ENCODE measurements at places on chromosomes 7 and 10.

GRCh38 chr7:69772718-69773436, 174.6 kb downstream of the AUTS2 start:
- no peak for DNase-seq

GRCh38 chr7:47400741-47401206, 181.1 kb downstream of the TNS3 start:
- DNase-seq, result peak; percentile 39

GRCh38 chr7:832167-832967, at the start of gene SUN1:
Gene SUN1 (plus strand): TSS chr7:832476. CDS start chr7:832525, 49 bp downstream.
- DNase-seq, result peak; percentile 99

DNA sequence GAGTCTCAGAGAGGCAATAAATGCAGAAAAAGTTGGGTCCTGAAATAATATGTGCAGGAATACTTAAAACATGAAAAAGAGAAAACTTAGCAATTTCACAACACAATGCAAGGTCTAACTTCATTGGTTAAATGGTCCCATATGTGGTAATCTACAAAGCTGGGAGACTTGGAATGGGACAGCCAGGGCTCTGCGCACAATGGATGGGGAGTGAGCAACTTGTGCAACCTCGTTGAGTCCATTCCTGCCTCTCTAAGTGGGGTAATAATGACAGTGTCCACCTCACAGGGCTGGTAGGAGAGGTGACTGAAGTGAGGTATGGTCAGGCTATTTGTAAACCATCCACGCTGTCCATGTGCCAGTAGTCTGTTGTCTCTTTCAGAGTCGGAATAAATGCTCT, 11.8 kb upstream of the EMX2 start:
- no peak for DNase-seq

DNA sequence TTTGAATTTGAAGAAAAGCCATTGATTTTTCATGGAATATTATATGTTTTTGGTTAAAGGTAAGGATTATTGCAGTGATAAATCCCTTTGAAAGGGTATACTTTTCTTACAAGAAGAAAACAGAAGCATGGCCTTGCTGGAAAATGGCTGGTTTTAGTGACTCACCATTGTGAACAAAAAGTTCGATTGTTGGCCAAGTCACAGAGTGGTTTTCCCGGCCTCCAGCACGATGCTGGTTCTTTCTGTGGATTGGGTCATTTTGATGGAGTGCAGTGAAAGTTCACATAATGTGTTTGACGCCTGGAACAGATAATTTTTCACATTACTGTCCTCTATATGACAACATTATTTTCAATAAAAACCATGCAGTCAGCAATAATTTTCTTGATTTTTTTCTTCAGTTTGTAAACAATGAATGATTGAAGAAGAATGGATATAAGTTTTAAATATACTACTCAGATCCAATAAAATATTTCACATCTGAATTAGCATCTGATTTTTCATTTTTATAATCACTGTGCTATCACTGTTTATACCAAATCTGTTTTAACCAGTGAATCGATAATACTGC, 60.9 kb downstream of the RBM20 start:
- no peak for DNase-seq

DNA sequence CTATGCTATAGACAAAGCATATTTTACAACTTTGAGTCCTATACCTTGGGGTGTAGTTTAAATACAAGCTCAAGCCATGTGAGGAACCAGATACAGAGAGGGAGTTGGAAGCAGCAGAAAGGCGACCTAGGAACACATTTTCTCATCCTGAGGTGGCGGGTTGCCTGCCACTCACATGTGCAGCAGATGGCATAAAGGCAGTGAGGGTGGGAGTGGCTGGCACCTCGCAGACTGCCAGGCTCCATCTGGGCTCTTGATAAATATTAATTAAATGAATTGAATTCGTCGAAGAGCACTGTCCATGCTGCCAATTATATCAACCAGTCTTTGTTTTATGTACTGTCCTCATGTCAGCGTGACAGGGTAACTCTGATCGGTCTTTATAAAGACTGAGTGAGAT, 79.0 kb upstream of the SEMA3C start:
- DNase-seq, result no peak

DNA sequence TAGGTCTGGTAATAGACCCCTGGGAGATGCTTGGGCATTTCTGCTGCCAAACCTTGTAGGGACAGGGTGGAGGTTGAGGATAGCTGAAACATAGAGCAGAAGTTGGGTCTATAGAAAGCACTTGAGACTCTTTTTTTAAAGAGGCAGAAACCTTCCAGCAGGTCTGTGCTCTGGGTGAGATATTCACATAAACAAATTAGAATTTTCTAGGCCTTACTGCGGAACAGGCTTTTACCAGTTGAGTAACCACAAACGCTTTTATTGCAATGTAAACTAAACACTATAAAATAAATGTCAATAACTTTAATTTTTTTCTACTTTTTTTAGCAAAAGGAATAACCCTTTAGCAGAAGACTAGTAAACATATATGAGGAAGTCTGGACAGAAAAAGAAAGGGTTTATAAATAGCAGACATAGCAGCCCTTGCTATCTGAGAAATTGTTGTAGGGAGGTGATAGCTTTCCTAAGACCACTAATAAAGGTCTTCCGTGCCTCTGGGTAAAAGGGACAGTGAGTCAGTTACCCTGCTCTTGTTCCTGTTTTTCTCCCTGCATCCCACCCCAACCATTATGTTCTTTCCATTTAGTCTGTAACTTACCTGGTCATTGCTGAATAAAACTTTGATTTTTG, 38.7 kb downstream of the CACNB2 start:
- DNase-seq, result no peak

DNA sequence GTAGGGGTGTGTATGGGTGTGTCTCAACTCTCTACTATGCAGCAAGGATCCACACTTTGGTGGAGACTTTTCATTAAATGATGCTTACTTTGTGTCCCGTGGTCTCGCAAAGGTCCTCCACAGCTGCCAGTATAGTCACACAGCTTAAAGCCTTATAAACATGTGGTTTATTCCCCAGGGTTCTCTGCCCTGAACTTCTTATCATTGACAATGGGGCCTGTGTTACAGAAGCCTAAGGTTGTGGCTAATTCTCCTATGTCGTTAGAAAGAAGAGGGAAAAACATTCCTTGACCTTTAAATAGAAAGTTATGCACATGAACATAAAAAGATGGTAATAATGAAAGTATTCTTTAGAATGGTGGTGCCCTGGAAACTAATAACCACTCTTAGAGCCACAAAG, 201.4 kb downstream of the INHBA start:
- DNase-seq, result no peak

- DNase-seq, result no peak
Measured at GRCh38 chr10:42680267-42680666, 41.9 kb upstream of the ZNF33B start.

DNA sequence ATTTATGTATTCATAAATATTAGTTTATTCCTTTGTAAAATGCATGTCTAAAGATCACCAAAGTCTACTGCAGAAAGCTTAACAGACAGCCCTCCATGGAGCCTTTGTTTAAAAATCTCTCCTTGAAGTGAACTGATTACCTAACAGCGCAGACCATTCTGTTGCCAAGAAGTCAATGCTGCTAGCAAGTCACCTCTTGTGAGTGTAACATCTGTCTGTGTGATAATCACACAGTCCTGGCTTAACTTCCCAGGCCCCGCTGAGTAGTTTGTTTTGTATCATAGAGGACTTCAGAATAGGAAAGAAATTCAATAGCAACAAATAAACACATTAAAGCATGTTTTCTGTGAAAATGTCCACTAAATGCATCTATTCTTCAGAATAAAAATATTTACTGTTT, 435.3 kb upstream of the IGFBP3 start:
- no peak for DNase-seq

DNA sequence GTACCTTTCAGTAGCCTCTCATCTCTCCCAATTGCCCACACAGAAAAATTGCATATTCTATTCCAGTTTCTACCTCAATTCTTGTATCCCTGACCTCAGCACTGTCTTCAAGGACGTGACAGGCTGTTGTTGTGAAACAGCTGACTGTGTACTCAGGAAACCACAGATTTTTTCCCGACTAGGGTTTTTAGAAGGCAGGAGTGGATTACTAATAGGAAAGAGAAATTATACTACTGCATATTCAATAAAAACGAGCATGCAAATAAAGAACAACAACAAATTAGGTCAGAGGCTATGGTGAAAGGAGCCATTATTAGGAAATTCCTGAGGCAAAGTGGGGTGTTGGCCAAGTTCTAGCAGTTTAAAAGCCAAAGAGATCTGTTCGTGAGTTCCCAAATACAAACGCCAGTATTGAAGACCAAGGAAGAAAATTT, 93.4 kb downstream of the DOCK4 start:
- no peak for DNase-seq

DNA sequence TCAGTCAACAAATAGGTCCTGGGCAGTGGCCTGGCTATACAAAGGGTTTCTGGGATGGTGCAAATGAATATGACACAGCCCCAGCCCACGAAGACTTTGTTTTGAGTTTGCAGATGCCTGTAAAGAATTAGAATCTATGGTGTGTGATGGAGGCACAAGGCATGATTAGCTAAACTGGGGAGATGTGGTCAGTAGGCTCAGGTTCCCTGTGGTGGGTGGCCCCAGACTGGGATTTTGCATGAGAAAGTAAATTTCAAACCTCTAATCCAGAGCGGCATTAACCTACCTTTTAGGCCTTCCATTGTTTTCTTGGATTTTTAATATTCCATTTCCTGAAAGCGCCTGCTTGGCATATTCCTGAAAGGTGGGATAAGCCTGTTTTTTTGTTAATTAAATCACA, 6.4 kb upstream of the CPA5 start:
- DNase-seq, result no peak

- DNase-seq, result no peak
Measured at GRCh38 chr10:114953047-114953446, 15.1 kb downstream of the TRUB1 start.

DNA sequence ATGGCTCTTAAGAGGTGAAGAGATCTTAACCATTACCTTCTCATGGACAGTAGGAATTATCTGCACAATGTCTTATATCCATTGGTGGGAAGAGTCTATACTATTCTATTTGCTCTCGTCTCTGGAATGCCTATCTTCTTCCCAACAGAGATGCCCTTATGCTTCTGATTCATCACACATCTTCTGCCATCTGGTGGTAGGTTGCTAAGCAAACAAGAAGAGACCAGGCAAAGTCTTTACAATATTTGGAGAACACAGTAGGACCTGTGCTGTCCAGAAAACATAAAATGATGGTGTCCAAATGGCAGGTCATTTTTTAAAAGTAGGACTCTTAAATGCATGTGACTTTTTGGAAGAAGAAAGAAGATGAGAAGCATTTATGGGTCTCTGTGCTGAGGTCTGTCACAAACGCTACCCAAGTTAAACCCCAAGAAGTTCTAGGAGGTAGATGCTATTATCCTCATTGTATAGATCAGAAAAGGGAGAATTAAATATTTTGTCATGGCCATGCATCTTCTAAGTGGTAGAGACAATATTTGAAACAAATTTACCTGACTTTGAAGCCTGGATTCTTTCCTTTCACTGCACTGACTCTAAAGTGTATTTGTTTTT, 67.8 kb upstream of the NXPH1 start:
- peak; percentile 76 for DNase-seq

- no peak for DNase-seq
Measured at GRCh38 chr10:131560166-131560565, 248.6 kb upstream of the TCERG1L start.

- peak; percentile 79 for DNase-seq
Measured at GRCh38 chr7:27921081-27921836, 181.3 kb downstream of the TAX1BP1 start.

- DNase-seq, result peak; percentile 16
Measured at GRCh38 chr7:35694161-35694783, 663 bp downstream of the HERPUD2 start.

GRCh38 chr10:124949543-124949942, 7.6 kb downstream of the ZRANB1 start:
- DNase-seq, result no peak

DNA sequence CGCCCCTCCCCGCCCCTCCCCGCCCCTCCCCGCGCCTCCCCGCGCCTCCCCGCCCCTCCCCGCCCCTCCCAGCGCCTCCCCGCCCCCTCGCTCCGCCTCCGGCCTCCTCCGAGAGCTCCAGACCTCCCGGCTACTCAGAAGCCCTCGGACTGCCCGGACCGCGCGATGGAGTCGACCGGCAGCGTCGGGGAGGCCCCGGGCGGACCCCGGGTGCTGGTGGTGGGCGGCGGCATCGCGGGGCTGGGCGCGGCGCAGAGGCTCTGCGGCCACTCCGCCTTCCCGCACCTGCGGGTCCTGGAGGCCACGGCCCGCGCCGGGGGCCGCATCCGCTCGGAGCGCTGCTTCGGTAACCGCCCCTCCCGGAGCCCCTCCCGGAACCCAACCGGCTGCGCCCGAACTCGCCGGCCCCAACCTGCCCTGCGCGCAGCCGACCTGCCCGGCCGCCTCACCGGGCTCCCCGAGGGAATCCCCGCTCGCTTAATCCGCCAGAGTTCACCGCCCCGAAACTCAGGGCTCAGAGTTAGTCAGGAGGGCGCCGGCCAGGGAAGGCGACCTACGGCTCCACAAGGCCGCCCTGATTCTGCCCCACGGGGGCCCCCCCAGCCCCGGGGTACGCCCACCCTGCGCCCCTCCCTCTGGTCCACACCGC, at the start of gene PAOX:
Gene PAOX, plus strand, starts transcription at position 111 of the 649 bp plus-strand sequence. Its CDS starts 55 bp downstream, at position 166.
- peak; percentile 49 for DNase-seq

DNA sequence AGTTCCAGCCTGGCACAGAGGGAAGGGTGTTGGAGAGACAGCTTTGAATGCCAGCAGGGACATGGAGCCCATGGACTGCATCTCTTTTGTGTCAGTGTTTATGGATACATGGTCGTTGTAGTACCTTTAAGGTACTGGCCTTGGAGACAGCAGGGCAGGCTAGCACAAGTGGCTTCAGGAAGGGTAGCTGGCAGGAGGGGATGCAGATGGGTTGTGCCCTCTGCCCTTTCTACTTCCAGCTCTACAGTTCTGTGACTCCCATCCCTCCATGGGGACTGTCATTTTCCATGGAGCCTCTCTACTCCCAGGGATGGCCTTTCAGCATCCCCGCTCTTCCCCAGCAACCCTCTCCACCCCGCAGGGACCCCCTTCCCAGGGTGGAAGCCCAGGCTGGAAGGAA, 25.1 kb downstream of the POLL start:
- DNase-seq, result no peak

- peak; percentile 79 for DNase-seq
Measured at GRCh38 chr7:140646931-140647647, 6.5 kb upstream of the DENND2A start.

GRCh38 chr7:116041615-116042014, 11.1 kb upstream of the TFEC start:
- no peak for DNase-seq

GRCh38 chr10:113497198-113497597, 55.7 kb upstream of the HABP2 start:
- DNase-seq, result no peak

GRCh38 chr7:129341816-129342806, 92.1 kb upstream of the STRIP2 start:
- DNase-seq, result no peak

DNA sequence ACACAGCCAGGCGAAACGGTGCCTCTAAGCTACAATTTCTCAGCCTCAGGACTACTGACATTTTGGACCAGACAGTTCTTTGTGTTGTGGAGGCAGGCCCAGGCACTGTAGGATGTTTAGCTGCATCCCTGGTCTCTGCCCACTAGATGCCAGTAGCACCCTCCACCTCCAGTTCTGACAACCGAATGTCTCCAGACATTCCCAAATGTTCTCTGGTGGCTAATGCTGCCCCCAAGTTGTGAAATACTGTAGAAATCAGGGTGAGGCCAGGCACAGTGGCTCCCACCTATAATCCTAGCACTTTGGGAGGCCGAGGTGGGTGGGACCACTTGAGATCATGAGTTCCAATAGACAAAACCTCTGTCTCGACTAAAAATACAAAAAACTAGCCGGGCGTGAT, 18.2 kb downstream of the HNRNPF start:
- peak; percentile 43 for DNase-seq

- DNase-seq, result no peak
Measured at GRCh38 chr7:18312482-18312881, 183.1 kb upstream of the HDAC9 start.

Data from SW480 (cell line).